ENCODE measurements at places on chromosomes 12 and 14.

DNA sequence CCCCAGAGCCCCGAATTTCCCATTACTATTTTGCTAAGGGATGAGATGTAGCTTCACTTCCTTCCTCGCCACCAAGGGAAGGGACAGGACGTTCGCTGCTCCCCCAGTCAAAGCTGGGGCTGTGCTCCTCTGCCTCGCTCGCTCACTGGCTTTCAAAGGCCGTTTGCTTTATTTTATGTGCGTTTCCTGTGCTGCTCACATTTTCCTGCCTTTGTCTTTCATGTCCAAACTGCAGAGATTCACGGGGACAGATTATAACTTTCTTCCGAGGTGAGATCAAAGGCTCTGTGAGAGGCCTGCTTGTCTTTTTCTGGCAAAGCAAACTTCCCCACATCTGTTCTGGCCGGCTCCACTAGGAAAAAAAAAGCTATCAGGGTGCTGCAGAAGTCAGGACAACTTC lies 76.0 kb upstream of the FZD10 start:
- DNase-seq: no peak

DNA sequence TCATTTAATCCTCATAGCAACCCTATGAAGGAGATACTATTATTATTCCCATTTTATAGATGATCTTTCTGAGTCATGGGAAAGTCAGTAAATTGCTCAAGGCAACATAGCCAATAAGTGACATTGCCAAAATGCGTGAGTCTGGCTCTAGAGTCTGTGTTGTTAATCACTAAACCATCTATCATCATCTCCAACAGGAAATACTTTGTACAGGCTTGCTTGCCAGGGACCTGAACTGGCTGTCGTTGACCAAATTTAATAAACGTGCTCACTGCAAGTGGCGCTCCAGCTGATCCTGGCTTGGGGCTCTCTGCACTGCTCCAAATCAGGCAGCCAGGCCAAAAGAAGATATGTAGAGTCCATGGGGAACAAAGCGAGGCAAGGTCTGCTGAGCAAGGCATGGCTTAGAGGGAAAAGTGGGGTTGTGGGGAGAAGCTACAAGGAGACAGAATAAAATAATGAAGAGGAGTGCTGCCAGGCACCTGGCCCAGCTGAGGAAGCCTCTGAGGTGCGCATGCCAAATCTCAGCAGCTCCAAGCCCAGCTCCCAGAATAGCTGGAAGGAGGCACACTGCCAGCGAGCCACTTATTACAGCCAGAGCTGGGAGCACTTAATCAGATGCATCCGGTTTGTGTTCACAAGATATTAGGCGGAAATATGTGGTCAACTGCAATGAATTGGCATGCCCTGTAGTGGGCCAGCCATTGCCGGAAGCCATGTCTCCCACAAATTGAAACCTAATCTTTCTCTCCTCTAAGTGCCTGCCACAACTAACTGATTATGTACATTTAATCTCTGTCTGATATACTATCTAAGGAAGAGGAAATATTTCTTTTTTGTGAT lies 43.3 kb upstream of the PTPRO start:
- no peak for DNase-seq

GRCh38 chr12:44717612-44718011 lies 158.5 kb downstream of the NELL2 start:
- DNase-seq: no peak

DNA sequence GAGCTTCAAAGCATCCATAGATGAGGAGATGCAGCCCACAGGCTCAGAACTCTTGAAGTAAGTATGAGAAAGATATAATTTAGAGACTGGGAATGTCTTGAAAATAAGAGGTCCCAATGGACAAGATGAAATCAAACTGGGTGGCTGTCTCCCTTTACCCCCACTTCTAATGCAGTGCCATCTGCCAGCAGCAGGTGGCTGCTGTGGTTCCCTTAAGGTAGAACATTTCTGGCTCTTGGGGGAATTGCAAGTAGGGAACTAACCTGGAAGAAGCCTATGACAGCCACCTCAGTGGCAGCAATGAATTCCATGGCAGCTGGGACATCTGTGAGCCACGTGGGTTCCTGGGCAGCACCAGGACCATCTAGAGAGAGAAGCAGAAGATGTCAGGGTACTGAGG lies 648 bp downstream of the ERP27 start:
- DNase-seq: no peak

DNA sequence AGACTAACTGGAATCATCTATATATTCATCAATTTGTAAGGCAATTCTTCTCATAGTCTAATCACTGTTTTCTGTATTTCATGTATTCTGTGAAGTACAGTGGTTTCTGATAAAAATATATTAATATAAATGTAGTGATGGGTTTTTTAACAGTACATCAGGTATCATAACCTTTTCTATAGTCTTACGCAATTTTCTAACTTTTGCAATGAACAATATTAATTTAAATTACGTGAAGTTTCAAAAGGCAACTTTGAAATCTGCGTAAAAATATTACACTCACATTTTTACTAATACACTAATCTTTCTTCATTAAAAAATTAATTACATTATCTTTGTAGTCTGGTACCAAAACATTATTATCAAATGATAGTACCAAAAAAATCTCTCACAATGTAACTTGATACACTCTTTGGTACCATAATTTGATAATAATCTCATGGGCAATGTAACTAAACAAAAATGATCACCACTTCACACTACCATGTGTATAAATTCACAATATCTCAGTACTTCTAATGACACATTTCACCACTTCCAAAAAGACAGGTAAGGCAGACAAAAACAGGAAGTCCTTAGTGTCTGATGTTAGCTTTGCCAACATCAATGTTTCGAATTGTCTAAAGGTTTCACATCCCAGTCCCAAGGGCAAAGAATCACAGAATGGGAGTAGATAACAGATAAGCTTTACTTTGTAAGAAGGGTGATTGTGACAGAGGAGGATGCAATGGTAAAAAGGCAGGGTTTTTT lies 8.7 kb downstream of the DNAI7 start:
- no peak for DNase-seq

DNA sequence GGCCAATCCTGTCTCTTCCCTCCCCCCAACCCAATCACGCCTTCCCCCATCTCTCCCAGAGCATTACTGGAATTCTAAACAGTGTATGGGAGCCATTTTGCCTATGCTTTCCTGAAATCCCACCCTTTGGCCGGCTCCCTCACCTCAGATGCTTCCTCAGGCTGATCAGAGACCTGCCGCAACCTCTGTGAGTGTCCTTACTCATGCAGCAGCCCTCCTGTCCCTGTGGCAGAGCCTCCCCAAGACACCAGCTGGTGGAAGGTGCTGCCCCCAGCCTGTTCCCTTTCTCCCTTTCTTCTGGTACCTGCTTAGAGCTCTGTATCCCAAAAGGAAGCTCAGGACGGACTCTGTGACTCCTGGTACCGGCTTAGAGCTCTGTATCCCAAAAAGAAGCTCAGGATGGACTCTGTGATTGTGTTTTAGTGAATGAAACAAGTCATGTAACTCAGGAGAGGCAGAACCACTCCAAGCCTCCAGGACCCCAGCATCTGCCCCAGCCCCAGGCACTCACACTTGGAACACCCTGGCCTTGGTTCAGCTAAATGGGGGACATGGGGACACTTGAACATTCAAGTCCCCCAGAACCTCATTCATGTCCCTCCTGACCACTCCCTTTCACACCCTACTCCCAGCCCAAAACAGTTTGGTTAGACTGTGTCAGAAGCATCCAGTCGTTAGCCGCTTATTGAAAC lies 29.3 kb upstream of the RIN3 start:
- no peak for DNase-seq

DNA sequence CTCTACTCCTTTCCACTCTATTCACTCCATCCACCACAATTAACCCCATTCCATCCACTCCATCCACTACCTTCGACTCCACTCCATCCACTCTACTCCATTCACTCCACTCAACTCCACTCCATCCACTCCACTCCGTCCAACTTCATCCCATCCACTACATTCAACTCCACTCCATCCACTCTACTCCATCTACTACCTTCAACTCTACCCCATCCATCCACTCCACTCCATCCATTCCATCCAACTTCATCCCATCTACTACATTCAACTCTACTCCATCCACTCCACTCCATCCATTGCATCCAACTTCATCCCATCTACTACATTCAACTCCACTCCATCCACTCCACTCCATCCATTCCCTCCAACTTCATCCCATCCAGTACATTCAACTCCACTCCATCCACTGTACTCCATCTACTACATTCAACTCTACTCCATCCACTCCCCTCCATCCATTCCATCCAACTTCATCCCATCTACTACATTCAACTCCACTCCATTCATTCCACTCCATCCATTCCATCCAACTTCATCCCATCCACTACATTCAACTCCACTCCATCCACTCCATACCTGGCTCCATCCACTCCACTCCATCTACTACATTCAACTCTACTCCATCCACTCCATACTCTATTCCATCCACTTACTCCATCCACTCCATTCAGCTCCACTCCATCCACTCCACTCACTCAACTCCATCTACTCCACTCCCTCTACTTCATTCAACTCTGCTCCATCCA lies 16.4 kb downstream of the HNF1A start:
- no peak for DNase-seq

DNA sequence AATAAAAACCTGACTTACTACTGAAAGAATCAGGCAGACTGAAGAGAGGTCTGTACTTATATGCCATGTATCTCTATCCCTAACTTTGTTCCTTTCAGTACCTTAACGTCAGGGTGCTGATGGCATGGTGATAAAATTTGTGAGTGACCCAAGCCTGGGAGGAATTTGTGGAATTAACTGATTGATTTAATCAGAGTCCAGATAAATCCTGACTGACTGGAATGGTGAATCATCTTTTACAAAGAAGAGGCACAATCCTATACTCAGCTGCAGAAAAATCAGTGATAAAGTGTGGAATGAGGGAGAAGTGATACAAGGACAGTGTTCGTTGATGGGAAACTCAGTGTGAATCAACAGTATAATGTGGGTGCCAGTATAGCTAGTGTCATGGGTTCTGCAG lies 3.7 kb downstream of the TDG start:
- no peak for DNase-seq

DNA sequence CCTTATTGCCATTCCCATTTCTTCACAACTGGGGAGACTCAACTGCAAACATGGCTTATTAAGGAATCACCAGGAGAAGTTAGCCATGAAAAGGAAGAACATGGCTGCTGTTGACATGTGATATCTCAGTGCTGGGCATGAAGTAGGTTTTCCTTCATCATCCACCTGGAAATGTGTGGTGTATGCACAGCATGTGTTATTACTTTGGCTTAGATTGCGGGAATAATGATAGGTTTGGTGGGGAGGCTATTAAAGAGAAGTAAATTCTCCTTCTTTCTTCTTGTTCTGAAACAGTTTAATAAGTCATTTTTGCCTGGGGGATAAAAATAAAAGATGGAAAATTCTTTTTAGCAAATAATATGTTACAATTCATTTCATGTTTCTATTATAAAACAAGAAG lies 23.7 kb upstream of the CLEC14A start:
- no peak for DNase-seq

All from RKO (cell line).